Activated CD4-positive, alpha-beta T cell treated with anti-CD3 and anti-CD28 coated beads, Interleukin-2, amount 50 U/mL, for 4 hours (primary cell): ENCODE measurements at places on chromosomes 2 and 18.

DNA sequence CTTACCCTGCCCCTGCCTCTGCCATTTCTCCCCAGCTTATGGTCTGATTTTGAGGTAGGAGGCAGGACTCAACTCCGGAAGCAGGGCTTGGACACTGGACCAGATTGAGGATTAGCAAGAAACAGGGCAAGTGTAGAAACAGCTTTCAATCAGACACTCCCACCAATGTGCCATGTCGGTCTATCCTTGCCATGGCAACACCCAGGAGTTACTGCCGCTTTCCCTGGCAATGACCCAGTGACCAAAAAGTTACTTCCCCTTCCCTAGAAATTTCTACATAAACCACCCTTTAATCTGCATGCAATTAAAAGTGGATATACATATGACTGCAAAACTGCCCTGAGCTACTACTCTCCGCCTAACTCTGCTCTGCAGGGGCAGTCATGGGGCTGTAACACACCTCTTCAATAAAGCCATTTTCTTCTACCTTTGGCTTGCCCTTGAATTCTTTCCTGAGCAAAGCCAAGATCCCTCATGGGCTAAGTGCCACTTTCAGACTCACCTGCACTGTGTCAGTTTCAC lies 156.7 kb downstream of the LPIN1 start:
- DNase-seq: no peak

GRCh38 chr2:55431982-55432627 lies 12.4 kb upstream of the CCDC88A start:
- DNase-seq: no peak

GRCh38 chr18:45213040-45213333 lies 402.3 kb upstream of the SLC14A2 start:
- no peak for DNase-seq

DNA sequence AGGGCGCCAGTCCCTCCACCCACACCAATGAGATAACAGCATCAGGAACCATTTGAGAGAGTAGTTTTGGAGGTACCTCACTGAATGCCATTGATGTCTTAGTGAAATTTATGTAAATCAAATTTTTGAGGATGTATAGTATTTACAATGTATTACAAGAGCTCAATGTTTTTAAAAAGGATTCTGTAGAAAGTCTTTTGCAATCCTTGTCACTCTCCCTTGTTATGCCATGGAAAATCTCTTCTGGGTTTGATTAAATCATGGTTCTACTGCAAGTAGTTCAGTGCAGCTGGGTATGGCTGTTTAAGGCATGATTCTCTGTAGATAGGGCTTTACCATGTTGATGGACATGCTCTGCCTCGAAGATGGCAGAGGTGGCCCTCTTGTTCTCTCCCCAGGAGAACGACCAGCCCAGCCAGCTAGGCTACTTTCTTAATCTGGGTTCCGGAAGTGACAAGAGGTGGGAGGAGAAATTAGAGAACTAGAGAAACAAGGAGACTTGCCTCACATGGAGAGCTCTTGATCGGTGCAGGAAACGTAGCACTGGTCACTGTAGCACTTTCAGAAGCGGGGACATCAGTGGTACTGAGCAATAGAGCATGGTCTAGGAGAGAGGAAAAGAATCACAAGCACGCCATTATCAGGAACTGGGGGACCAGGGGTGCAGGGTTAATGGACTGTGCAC lies 202.7 kb downstream of the CLIP4 start:
- DNase-seq: no peak

GRCh38 chr2:226622484-226622883 lies 177.1 kb downstream of the IRS1 start:
- DNase-seq: no peak

GRCh38 chr18:47985866-47986265 lies 55.4 kb upstream of the SMAD2 start:
- no peak for DNase-seq

GRCh38 chr2:21748501-21748900 lies 624.7 kb downstream of the TDRD15 start:
- no peak for DNase-seq

DNA sequence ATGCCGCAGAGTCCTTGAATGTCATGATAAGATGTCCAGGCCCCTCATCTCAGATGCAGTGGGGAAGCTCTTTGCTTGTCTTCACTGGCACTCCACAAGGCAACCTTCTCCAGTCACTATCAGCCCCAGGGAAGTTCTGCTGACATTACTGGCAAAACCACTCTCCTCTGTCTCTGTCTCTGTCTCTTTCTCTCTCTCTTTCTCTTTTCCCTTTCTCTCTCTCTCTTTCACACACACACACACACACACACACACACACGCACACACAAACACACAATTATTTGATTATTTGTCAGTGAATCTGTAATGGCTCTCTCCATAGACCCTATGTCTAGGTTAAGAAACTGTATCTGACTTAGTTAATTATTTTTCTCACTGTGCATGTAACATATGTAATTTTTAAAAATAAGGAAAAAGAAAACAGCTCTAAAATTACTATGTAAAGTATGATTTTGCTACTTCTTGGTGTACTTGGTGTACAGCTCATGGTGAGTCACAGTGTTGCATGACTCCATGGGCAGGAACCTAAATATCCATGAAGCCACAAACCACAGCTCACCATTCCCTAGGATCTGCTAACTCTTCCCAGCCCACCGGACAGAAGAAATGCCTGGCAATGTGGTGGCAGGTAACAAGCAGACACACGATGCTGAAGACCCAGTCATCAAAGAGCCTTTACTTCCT lies 594.9 kb upstream of the ID2 start:
- DNase-seq: no peak

- DNase-seq: no peak
These were observed 35.1 kb upstream of the CYRIA start for GRCh38 chr2:16700551-16701259.

GRCh38 chr2:143697744-143698143 lies 568.5 kb downstream of the ARHGAP15 start:
- no peak for DNase-seq

GRCh38 chr2:160741815-160742214 lies 248.2 kb upstream of the RBMS1 start:
- DNase-seq: no peak
